ENCODE measurements at places on chromosomes 2 and 18.
A peak's percentile ranks its signal among the peaks of the same experiment; 100 is the strongest.

- DNase-seq: no peak
Observed at GRCh38 chr2:190387422-190387821, 20.7 kb upstream of the MFSD6 start.

GRCh38 chr2:37742286-37742685, 70.8 kb upstream of the CDC42EP3 start:
- no peak for DNase-seq

GRCh38 chr18:47246027-47246971, 5.2 kb downstream of the SKOR2 start:
- DNase-seq: no peak

- DNase-seq: no peak
Observed at GRCh38 chr2:165876712-165877111, 76.9 kb downstream of the TTC21B start.

- DNase-seq: peak; percentile 2
Observed at GRCh38 chr2:168348076-168348475, 100.7 kb upstream of the STK39 start.
